ENCODE measurements at places on chromosomes 4 and X. TPM values are rescaled to one million over a fixed set of nuclear protein-coding genes. Genes with fewer than 3 reads are reported as not detected.

Gene NAA15
- total RNA-seq = 44.9 TPM

Gene ARX
- total RNA-seq = 0.98 TPM

GRCh38 chr4:14193601-14194000 is 566.1 kb upstream of the BOD1L1 start:
- DNase-seq = no peak

DNA sequence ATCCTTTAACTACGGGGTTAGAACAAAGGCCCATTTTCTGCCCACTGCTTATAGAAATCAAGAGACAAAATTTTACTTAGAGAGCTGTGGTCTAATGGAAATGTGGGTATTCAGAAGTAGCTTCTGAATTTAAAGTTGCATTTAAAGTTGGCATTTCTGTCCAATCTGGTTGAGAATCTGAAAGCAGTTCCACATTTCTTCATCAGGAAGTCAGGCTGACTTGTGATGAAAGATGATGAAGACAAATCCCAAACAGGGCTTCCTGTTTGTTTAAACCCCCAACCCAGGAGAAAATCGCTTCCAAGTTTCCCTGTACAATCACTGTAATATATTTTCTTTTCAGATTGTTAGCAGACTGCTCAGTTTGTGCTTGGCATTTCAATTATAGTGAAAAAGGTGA is 345.3 kb downstream of the SPRY1 start:
- no peak for DNase-seq

GRCh38 chrX:24876530-24877287 is 139.1 kb downstream of the ARX start:
- no peak for DNase-seq

Gene SOX3
- total RNA-seq = 0.71 TPM

- no peak for DNase-seq
Observed at GRCh38 chrX:26822448-26822847, 606.5 kb downstream of the MAGEB5 start.

Gene NLRP2B
- not detected for total RNA-seq

- no peak for DNase-seq
Observed at GRCh38 chr4:22969287-22969896, 276.7 kb downstream of the GBA3 start.

GRCh38 chrX:12007881-12008280 is 130.4 kb upstream of the FRMPD4 start:
- DNase-seq = no peak

- DNase-seq = peak; percentile 66
Observed at GRCh38 chr4:144645631-144646522, at the start of gene HHIP. Gene HHIP, plus strand, starts transcription at chr4:144646156. Its CDS starts 520 bp downstream, at chr4:144646676.

Gene HSFX4
- not detected for total RNA-seq

DNA sequence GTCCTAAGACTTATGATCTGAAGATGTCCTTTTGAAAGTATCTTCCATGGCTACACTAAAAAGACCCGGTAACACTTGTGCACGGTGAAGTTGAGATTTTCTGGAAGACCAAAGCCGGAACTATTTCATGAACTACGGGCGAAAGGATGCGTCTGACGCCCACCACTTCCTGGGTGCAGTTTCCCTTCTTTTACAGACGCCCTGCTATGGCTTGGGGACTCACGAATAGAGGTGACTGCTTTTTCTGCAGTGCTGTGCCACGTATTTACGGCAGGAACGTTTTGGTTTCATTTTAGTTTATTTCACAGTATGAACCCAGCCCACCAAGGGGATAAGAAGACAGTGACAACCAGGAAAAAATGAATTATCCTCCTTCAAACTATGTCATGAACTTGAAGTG is 180.4 kb downstream of the AFAP1 start:
- no peak for DNase-seq

Gene CNGA1
- total RNA-seq = not detected

GRCh38 chr4:79922011-79922410 is 151.0 kb downstream of the ANTXR2 start:
- DNase-seq = no peak

- DNase-seq = no peak
Observed at GRCh38 chr4:172651961-172652360, 516.6 kb upstream of the GALNT7 start.

Gene RHOXF2
- total RNA-seq = not detected

Gene SLC38A5
- total RNA-seq = 136 TPM

DNA sequence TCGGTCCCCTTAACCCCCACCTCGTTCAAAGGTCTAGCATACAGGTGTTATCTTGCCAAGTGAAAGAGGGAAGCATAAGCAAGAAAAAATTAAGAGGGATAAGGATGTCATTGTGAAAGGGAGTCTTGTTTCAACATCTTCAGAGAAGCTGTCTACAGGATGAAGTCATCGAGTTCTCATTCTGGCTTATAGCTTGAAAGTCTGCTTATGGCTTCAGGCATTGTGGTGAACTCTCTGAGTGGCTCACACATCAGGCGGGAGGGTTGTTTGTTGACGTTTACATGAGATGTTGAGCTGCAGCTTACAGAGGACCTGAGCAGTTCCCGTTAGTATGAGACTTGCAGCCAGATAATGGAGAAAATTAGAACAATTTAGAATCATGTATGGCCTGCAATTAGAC is 16.6 kb downstream of the MAGEA9B start:
- no peak for DNase-seq

Gene DCX
- 614 TPM for total RNA-seq

DNA sequence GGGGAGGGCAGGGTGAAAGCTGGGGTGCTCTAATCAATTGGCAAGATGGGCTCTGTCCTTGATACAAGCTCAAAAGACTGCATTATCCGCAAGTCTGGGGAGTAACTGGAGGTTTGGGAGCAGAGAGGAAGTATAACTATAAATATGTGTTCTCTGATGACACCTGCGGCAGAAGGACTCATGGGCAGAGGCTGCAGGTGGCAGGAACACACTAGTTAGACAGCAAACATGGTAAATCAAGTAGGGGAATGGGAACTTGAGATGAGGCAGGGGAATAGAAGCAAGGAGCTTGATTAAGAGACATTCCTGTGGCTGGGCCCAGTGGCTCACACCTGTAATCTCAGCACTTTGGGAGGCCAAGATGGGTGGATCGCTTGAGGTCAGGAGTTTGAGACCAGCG is 30.3 kb downstream of the SH3KBP1 start:
- no peak for DNase-seq

- DNase-seq = no peak
Observed at GRCh38 chrX:97050392-97050791, 166.7 kb downstream of the RPA4 start.
